Inflammatory macrophage treated with lipopolysaccharide for 4 hours (primary cell): ENCODE measurements at places on chromosomes 3 and 15.

DNA sequence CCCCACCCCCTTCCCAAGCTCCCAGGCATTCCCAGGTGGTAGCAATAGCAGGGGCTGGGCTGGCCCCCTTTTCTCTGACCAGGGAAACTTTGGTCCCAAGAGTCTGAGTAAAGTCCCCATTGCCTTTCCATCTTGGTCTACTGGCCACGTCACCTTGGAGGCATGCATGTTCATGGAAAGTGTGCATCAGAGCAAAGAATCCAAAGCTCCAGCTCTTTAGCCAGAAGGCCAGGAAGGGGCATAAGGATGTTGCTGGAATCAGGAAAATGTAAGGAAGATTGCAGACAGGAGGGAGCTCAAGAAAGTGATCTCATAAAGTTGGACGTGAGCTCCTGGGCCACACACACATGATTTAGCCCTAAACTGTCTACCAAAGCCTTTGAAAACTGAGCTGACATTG, 63.6 kb downstream of the KBTBD12 start:
- DNase-seq = no peak

DNA sequence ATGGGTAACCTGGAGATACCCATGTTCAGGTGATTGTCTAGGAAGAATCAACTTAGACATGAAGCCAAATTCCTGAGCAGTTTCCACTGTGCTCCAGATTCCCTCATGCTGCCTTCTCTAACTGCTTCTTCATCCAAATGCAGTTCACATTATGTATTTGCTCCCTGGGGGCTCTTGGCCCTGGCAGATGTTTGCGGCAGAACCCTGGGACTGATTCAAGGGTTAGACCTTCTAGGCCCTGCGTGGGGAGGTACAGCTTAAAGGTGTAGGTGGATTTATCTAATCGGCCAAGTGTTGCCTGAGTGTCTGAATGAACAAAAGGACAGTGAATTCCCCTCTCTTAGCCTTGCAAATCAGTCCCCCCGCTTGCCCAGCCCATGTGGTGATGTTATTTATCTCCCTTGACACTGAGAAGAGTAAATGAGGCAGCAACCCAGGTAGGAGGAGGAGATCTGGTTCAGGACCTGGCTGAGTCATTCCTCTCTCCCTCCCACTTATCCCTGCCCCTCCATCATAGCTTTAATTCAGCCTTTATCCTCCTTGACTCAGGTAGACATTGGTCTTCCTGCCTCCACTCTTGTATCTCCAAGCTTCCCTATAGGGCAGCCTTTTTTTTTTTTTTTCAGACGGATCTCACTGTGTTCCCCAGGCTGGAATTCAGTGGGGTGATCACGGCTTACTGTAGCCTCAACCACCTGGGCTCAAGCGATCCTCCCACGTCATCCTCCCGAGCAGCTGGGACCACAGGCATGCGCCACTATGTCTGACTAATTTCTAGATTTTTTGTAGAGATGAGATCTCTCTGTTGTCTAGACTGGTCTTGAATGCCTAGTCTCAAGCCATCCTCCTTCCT, 54.8 kb downstream of the MAGEF1 start:
- DNase-seq = no peak

- DNase-seq = peak; percentile 46
Observed at GRCh38 chr3:47016934-47017435, 37.5 kb downstream of the NBEAL2 start.

DNA sequence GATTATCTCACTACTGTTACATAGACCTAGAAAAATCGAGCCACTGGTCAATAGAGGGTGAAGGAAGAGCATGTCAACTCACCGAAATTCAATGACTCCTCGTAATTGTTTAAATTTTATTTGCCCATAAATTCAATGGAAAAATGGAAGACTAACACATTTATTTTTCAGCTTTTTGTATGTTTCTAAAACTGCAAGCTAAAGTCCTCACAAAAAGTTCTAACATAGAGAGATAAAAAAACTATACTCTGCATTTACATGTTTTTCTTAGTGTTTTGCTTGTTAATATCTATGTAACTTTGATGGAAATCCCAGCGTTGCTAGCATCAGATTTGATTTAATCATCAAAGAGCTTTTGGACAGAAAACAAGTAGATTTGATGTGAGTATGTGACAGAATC, 6.8 kb downstream of the ARPP21 start:
- no peak for DNase-seq

DNA sequence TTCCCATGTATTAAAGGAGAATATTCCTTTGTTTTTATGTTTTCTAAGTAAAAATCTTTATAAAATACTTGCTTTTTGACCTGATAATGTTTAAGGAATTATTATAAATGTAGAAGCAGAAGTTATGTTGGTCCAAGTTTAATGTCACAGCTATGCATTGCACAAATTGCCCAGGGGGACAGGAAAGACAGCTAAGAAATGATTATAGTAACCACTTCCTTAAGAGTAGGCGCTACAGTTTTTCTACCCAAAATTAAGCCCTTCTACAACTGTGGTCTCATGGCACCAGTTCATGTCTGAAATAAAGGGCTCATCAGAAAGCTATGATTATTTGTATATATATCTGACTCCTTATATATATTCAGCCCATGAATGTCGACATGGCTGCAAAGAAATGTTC, 176.4 kb downstream of the GBE1 start:
- DNase-seq = peak; percentile 13

- DNase-seq = peak; percentile 66
Observed at GRCh38 chr15:55526559-55527036, 18.6 kb upstream of the DNAAF4 start.

DNA sequence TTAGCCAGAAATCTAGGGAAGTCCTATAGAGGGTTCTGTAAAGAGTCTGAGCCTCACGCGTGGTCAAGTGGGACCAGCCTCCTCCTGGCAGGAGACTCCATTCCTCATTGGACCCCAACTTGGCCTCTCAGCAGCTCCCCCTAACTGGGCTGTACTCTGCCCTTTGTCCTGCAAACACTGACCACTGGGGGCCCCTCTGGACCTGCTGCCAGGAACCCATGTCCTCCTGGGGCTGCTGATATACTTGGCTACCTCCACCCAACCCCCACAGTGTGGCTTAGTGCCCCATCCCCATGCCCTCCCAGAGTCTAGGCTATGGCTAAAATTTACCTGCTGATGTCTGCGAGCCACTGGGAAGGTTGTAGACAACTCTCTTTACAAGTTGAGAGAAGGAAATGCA, 62.7 kb downstream of the UBP1 start:
- DNase-seq = no peak

- DNase-seq = no peak
Observed at GRCh38 chr3:184231671-184232070, 2.3 kb downstream of the VWA5B2 start.

- no peak for DNase-seq
Observed at GRCh38 chr3:181313335-181313734, 323.8 kb upstream of the DNAJC19 start.

DNA sequence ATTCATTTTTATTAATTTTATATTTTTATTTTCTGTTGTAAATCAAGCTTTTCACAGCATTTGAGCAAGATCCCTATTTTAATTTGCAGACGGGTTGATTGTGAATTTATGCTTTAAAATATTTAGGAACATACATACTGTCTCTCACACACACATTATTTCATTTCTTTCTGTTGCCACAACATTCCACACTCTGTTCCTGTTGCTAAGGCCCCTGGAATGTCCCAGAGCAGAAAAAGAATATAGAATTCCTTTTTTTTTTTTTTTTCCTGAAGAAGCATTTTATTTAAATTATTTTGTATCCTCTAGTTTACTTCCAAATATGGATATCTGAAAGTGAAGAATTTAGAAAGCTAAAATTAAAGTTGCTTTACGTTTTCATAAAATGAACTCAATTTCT, 36.8 kb upstream of the SCAANT1 start:
- no peak for DNase-seq

- DNase-seq = no peak
Observed at GRCh38 chr3:13857702-13858380, 22.0 kb downstream of the WNT7A start.

- DNase-seq = no peak
Observed at GRCh38 chr3:112871735-112872134, 25.1 kb upstream of the CD200R1L start.

DNA sequence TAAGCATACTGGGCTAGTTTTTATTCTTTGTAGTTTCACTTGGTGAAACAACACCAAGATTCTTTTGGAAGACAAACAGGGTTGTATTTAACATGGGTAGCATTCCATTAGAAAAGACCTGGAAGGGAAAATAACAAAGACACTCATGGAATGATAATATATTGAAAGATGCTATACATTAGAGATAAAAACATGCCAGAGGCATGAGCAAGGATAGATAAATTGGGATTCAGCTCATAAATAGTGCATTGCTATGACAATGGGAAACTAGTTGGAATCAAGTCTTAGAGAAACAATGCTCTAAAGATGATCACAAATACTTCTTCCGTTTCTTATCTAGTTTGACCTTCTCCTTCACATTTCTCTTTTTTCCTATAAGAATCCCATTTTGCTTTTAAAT, 677.4 kb downstream of the ZNF385D start:
- DNase-seq = no peak

GRCh38 chr15:23561914-23562313, 3.6 kb upstream of the MKRN3 start:
- DNase-seq = no peak

DNA sequence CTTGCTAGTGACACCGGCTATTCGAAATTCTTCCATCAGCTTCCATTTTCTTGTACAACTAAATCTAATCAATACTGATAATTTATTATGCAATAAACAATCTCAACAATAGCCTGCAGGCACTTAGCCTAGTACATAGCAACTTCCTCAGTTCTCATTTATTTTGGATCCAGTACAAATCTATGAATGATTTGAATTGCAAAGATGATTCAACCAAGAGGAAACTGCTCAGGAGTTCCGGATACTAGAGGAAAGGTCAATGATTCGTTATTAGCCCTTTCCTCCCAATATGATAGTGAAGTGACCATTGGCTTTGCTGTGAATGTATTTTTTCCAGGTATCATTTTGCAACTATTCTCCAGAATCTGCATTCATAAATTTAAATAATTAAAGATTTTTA, 827.0 kb downstream of the CADM2 start:
- DNase-seq = no peak

GRCh38 chr3:5035113-5035512, 55.9 kb downstream of the BHLHE40 start:
- no peak for DNase-seq

- DNase-seq = no peak
Observed at GRCh38 chr15:88090481-88091011, 166.0 kb downstream of the NTRK3 start.

- no peak for DNase-seq
Observed at GRCh38 chr3:78737988-78738387, 1029.8 kb downstream of the ROBO1 start.

DNA sequence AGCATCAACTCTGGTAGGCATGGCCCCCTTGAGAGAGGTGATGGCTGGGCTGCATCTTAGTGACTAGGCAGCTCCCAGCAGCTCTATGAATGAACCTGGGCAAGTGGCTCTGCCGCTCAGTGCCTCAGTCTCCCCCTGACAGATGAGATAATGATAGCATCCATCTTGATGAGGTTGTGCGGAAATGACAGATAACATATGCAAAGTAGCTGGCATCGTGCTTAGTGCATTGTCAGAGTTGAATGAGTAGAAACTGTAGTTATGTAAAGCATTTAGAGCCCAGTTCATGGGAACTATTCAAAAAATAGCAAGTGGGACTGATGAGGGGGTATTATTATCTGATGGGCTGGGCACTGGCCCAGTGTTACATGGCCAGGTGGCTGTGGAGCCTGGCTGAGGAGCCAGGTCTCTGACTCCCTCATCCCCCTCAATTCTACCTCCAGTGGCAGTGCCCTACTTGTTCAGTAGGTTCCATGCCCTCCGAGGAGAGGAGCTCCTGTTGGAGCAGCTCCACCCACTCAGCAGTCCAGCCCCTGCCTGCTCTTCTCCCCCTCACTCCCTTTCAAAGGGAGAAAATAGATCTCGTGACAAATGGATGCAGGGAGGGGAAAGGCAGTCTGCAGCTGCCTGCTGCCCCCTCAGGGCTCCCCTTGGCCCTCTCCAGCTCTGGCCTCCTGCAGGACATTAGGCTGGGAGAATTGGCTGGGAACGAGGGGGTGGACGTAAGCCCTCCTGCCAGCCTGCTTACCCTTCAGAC, 6.6 kb downstream of the PRKCD start:
- DNase-seq = peak; percentile 43

GRCh38 chr3:30259730-30260129, 346.7 kb upstream of the TGFBR2 start:
- DNase-seq = no peak

- DNase-seq = peak; percentile 49
Observed at GRCh38 chr3:42014921-42015533, 53.1 kb upstream of the ULK4 start.
